Thoracic aorta (tissue), 2 donors: ENCODE measurements at places on chromosomes 1 and 21.

DNA sequence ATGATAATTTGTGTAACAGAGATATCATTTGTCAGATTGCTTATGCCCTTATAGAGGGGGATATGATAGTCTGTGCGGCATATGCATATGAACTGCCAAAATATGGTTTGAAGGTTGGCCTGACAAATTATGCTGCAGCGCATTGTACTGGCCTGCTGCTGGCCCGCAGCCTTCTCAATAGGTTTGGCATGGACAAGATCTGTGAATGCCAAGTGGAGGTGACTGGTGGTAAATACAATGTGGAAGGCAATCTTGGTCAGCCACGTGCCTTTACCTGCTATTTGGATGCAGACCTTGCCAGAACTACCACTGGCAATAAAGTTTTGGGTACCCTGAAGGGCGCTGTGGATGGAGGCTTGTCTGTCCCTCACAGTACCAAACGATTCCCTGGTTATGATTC, 82.4 kb downstream of the ZMYM4 start:
- DNase-seq, result no peak

DNA sequence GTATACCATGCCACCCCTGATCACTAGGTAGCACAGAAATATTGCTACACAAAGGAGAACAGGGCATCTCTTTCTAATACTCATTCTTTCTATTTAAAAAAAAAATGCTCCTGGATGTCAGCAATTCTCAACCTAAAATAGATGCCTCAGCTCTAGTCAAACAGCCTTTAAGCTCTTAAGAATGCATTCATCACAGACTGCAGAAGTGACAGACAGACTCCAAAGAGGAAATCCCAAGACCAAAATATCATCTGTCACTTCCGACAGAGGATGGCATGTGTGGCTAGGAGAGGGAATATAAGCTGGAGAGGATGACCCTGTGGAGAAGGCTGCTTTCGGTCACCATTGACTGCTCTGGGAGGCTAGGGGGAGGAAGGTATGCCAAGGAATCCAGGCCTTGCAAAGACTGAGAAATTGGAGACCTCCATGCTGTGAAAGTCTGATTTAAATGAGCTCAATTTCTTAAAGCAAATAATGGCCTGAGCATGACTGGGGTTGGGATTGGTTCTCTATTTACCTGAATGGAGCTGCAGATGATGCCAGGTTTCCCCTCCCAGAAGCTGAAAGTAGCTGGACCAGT, 277.4 kb downstream of the BRINP2 start:
- no peak for DNase-seq

DNA sequence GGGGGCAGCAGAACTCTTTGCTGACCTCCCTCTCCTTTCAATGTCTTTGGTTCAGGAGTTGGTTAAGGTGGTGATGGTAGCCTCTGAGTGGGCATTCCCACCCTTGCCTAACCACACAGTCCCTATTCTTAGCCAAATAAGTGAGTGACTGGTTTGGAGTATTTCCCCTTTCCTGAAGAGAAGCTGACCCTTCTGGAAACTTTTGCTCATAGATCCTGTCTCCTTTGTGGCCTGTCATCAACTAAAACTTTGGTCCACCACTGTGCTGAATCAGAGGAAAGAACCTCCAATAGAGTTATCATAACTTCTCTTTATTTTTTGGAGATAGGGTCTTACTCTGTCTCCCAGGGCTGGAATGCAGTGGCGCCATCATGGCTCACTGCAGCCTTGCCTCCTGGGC, 31.1 kb downstream of the C1orf21 start:
- DNase-seq, result no peak

DNA sequence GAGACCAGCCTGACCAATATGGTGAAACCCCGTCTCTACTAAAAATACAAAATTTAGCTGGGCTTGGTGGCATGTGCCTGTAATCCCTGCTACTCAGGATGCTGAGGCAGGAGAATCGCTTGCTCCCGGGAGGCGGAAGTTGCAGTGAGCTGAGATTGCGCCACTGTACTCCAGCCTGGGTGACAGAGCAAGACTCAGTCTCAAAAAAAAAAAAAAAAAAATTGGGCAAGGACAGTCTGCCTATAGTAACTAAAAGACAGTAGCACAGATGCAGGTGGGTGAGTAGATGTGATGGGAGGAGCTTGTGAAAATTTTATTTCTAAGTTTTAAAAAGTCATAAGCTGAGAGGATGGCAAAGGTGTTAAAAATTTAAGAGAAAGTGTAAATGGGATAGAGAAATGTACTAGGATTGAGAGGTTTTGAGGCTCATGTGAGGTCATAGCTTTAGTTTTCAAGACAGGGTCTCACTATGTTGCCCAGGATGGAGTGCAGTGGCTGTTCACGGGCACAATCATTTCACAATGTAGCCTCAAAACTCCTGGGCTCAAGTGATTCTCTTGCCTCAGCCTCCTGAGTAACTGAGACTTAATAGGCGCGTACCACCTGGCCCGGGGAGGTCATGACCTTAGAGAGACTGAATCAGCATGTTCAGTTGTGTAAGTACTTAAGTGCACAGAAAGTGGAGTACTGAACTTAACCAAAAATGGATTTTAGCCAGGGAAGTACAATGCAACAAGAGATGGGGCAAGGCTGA, 33.7 kb downstream of the PTP4A2 start:
- no peak for DNase-seq

DNA sequence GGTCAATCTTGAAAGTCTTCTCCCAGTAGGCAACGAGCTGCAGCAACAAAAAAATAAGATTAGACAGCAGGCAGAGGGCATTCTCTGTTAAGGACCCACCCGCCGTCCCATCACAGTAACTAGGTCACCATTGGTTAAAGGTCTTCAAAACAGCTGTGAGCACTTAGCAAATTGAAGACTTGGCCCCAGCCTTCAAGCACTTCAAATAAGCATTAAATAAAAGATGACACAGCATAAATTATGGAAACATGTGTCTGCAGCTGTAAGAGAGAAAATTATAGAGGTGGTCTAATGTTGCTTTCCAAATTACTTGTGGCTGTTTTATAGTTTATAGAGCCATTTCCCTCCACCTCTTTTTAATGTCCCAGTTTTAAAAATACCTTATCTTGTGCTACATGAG, 61.2 kb downstream of the VANGL1 start:
- no peak for DNase-seq

DNA sequence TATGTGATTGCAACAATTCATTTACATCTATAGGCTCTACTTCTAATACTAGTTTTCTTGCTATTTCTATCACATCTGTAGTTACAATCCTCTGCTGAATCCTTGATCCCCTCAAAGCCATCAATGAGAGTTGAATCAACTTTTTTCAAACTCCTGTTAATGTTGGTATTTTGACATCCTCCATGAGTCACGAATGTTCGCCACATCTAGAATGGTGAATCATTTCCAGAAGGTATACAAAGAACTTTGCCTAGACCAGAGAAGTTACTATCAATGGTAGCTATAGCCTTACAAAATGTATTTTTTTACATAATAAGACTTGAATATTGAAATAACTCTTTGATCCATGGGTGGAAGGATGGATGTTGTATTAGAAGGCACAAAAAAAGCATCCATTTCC, 110.0 kb downstream of the AMY1C start:
- DNase-seq, result no peak

- no peak for DNase-seq
These were observed 144.3 kb downstream of the ZSCAN20 start for GRCh38 chr1:33616780-33617179.

DNA sequence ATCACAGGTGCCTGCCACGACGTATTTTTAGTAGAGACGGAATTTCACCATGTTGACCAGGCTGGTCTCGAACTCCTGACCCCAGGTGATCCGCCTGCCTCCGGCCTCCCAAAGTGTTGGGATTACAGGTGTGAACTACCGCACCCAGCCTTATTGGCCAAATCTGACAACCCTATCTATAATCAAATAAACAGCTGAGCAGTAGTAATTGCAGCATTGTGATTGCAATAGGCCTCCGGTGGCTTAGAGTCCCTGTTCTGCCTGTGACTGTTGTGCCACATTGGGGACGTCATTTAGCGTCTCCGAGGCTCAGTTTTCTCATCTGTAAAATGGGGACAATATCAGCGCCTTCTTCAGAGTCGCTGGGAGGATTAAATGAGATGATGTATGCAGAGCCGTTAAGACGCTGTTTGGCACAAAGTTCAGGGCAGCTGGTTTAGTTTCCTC, 569 bp upstream of the CAPN2 start:
- no peak for DNase-seq

DNA sequence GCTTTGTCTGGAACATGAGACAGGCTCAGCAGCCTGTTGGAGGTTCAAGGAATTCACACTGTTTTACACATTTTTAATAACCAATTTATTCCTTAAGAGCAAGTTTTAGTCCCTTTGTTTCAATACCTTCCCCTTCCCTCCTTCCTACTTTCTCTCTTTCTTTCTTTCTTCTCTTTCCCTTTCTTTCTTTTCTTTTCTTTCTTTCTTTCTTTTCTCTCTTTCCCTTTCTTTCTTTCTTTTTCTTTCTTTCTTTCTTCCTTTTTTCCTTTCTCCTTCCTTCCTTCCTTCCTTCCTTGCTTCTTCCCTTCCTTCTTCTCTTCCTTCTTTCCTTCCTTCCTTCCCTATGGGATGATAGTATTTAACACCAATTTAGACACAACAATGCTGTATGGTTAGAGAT, 164.2 kb downstream of the CENPF start:
- DNase-seq, result no peak

DNA sequence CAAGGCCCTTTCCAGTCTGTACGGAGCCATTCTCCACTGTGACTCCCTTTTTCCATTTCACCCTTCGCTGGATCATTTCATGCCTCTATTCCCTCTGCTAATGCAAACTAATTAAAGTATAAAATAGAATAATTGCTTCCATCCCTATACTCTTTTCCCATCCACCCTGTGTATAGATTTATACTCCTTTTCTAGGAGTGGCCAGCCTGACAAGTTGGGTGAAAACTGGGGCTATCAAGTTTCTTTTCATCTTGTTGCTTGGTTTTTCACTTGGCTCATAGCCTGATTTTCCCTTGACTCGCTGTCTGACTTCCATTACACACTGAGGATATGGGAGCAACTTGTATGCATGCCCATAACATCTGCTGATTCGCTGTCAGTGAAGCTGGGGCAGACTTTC, 107.0 kb downstream of the PLXNA2 start:
- no peak for DNase-seq

GRCh38 chr21:20024741-20025140, 973.5 kb upstream of the NCAM2 start:
- no peak for DNase-seq
